ENCODE measurements at places on chromosomes 3 and 15.

- no peak for DNase-seq
These were observed 689.9 kb downstream of the TUSC7 start for GRCh38 chr3:117399311-117400078.

DNA sequence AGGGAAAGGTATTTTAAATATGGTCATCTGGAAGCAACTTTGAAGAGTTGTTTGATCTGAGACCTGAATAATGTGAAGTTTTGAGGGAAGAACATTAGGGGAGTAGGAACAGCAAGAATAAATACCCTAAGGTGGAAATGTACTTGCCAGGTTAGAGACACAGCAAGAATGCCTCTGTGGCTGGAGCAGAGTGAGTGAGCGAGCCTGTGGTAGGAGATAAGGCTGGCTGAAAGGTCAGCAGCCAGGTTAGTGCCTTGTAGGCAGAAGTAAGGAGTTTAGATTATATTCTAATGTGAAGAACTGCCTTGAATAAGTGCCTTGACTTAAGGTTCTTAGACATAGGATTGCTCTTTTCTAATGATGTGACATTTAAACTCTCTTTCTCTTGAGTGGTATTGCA, 18.3 kb downstream of the LRRC49 start:
- DNase-seq: no peak

DNA sequence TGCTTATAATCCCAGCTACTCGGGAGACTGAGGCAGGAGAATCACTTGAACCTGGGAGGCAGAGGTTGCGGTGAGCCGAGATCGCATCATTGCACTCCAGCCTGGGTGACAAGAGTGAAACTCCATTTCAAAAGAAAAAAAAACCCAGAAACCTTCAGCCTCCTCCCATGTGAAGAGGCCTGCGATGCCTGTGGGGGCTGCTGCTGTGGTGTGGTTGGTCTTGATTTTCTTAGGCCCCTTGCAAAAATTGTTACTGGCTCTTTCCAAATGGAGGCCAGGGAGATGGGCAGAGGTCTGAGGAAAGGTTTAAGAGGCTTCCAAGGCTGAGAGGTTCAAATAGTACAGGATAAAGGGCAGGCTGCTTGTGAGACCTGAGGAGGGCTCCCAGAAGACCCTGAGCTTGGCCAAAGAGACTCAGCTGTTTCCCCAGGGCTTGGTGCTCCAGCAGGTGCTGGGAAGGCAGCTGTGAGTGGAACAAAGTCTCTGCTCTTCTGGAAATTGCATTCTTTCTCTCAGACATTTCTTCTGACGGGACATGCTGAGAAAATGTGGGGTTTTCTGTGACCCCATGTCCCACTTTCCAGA, 18.4 kb downstream of the GCSAM start:
- DNase-seq: no peak

GRCh38 chr3:119601154-119601553, 3.5 kb downstream of the PLA1A start:
- DNase-seq: no peak

DNA sequence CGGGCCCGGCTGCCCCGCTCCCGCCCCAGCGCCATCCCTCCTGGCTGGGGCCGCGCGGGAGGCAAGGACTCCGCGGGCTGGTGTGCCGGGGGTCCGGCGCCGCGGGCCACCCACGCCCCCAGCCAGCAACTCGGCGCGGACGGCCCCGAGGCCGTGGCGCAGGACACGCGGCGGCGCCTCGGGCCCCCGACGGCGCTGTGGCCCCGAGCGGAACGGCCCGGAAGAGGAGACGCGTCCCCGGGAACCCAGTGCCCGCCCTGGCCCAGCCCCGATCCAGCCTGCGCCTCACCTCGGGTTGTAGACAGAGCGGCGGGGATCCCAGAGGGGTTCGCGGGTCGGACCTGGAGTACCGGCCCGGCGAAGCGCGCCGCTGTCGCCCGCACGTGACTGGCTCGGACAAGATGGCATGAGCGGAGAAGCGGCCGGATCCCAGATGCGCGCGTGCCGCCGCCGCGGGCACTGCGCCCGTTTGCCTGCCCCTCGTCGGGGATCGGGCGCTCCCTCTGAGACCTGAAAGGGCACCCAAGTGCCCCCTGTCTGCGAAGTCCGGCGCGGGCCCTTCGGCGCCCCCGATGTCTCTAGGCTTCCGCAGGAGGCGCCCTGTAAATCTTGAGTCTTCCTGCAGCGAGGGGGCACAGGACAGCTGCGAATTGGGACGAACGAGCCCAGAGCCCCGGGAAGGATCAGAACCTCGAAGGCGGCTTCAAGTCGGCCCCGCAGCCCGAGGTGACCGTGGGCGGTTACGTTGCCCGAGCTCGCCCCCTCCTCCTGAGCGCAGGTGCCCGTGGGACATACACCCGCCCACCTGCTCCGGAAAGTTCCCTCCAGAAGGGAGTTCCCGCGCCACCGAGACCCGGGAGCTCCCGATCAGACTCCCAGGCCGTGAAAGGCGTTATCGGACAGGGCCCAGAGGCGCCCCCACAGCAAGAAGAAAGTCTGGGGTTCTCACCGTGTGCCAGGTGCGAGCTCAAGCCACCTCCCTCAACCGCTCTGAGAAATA, 598 bp upstream of the SFMBT1 start:
- DNase-seq: peak; percentile 60

GRCh38 chr3:40827226-40827625, 302.5 kb downstream of the ZNF621 start:
- DNase-seq: no peak

DNA sequence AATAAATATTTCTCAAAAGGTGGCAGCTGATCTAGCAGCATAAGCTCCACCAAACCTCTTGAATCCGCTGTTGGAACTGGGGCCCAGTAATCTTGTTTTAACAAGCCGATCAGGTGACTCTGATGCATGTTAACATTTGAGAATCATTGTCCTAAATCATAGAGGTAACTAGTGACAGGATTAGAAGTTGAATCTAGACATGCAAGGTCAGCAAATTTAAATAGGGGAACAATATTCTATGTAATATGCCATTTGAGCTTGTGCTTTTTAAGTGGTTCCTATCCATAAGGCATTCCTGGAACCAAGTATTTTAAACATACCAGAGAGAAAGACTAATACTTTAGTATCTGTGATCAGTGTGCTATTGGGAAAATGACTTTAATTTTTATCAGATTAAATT, 412.8 kb downstream of the PYDC2 start:
- no peak for DNase-seq

DNA sequence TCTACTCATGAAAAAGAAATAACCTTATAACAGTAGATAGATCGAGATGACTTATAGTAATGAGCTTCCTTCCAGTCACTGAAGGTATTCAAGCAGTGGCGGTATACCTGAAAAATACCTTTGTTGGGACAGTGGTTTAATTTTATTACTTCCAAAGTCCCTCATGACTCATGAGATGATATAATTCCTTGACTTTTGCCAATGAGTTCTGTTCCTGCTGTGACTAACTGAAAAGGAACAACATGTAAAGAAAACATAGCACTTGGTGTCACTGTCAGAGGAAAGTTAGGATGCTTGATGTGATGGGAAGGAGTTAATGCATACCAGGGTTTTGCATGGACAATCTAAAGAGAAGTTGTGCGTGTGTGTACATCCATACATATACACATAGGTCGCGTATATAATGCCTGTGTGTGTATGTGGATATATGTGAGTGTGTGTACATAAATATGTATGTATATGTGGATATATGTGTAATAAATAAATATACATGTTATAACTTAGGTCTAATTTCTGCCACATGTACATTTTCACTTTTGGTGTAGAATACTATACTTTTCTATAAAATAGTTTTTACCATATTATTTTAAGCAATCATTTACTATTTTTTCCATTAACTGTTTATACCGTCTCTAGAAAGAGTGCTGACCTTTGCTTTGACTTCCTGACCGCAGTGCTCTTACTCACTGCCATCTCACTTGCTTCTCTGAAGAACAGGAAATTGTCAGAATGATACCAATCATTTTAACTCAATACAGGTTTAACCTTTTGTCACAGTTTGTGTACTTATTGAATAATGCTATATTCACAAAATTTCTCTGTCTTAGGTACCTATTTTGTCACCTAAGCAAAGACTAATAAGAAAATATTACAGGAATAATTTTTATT, 12.6 kb upstream of the PAK2 start:
- peak; percentile 71 for DNase-seq

GRCh38 chr3:98003306-98003969, 31.2 kb upstream of the RIOX2 start:
- DNase-seq: no peak

GRCh38 chr15:29825227-29825626, 3.0 kb upstream of the TJP1 start:
- peak; percentile 76 for DNase-seq

DNA sequence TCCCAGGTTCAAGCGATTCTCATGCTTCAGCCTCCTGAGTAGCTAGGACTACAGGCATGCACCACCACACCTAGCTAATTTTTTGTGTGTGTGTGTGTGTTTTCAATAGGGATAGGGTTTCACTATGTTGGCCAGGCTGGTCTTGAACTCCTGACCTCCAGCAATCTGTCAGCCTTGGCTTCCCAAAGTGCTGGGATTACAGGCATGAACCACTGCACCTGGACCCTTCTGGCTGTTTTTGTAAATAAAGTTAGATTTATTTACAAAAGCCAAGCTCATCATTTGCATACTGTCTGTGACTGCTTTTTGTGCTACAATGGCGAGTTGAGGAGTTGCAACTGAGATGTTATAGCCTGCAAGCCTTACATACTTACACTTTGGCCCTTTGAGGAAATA, 28.6 kb upstream of the IL16 start:
- no peak for DNase-seq

GRCh38 chr3:34544136-34544535, 745.7 kb downstream of the PDCD6IP start:
- no peak for DNase-seq

DNA sequence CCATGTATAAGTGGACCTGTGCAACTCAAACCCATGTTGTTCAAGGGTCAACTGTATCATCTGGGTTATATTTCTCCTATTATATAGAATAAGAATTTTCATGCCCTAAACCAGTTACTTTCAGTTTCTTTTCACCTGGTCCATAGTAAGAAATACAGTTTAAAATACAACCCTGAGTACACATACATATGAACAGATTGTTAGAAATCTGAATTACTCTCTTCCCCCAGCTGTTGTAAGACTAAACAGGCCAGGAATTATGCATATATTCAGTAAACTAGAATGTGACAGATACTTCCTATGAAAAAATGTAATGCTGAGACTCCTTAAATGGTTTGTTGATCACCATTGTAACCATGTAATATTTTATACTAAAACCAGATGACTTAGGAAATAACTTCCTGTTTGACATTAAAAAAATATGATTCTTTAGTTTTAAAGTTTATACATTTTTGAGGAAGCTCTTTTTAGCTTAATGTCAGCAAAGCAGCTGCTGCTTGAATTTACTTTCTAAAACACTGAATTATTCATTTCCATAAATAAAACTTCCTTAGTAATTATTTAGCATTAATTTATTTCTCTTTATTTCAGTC, 52.5 kb upstream of the ZCWPW2 start:
- DNase-seq: no peak

GRCh38 chr3:89434621-89435380, 327.4 kb downstream of the EPHA3 start:
- DNase-seq: no peak

DNA sequence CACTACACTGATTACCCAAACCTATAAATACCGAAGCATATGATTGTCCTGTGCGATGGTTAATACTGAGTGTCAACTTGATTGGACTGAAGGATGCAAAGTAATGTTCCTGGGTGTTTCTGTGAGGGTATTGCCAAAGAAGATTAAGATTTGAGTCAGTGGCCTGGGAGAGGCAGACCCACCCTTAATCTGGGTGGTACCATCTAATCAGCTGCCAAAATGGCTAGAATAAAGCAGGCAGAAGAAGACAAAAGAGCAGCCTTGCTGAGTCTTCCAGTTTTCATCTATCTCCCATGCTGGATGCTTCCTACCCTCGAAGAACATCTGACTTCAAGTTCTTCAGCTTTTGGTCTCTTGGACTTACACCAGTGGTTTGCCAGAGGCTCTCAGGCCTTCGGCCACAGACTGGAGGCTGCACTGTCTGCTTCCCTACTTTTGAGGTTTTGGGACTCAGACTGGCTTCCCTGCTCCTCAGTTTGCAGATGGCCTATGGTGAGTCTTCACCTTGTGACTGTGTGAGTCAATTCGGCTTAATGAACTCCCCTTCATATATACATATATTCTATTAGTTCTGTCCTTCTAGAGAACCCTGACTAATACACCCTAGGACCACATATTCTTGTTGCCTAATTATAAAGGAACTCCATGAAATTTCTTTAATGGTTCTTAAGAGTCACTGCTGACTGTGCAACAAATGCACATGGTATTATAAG, 31.7 kb downstream of the CSNK1G1 start:
- no peak for DNase-seq

- DNase-seq: no peak
These were observed 54.1 kb downstream of the SLC28A2 start for GRCh38 chr15:45306105-45306504.

GRCh38 chr3:190863119-190863465, 598 bp upstream of the GMNC start:
- DNase-seq: no peak

GRCh38 chr15:38127306-38127771, 125.3 kb upstream of the SPRED1 start:
- DNase-seq: no peak

GRCh38 chr3:195054311-195054710, 216.6 kb downstream of the XXYLT1 start:
- no peak for DNase-seq

DNA sequence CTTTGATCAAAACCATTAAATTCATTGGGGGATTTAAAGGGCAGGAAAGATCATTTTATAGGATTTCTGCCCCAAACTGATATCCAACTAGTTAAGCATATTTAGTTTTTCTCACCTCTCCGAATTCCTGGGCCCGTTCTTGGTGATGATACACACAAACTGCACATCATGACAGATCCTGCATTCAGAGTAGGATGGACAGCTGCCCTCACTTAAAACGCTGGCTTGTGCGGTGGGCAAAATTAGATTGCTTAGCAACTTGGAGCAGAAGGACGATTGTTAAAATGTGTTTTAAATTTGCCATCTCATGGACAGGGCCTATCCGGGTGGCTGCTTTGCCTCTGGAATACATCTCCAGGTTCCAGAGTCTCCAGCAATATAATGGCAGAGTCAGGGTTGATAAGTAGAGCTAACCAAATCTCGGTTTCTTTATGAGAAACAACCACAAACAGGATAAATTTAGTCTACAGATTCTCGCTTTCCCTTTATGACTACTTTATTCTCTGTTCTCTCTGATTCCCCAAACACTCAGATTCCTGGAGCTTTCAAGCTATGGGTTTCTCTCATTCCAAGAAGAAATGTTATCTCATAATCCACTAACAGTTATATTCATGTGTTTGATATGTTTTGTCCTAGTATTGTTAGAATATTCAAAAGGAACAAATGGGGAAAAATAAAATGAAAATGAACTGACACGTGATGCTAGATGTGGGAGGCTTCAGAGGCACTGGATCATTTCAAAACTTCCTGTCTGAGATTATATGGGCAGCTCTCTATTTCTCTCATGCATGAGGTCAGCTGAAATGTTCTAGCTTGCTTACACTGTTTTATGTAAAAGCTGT, 1014.1 kb upstream of the SEMA6D start:
- DNase-seq: no peak

GRCh38 chr3:192372616-192373015, 354.7 kb downstream of the FGF12 start:
- DNase-seq: no peak

Measured in activated CD4-positive, alpha-beta T cell treated with anti-CD3 and anti-CD28 coated beads, Interleukin-2, amount 50 U/mL, for 16 hours (primary cell).